ENCODE measurements at places on chromosomes 11 and 22.

- no peak for DNase-seq
These were observed 88.9 kb downstream of the MAML2 start for GRCh38 chr11:96254087-96254486.

DNA sequence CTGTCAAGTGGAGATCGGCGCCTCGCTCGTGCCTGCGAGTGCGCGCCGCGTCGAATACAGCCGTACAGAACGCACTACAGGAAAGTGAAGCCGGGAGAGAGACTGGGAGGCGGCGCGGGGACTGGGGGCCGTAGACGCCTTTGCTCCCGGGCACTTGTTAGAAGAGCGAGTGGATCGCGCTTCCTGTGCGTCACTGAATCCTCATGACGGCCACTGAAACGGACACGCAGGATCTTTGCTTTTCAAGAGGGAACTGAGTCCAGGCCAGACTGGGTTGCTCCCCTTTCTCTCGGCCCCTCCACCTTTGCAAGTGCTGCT is 314 bp downstream of the RIC8A start:
- no peak for DNase-seq

GRCh38 chr11:36123336-36124101 is 165.7 kb downstream of the COMMD9 start:
- DNase-seq: peak; percentile 79

GRCh38 chr11:7381937-7382336 is 103.4 kb upstream of the OLFML1 start:
- DNase-seq: no peak

DNA sequence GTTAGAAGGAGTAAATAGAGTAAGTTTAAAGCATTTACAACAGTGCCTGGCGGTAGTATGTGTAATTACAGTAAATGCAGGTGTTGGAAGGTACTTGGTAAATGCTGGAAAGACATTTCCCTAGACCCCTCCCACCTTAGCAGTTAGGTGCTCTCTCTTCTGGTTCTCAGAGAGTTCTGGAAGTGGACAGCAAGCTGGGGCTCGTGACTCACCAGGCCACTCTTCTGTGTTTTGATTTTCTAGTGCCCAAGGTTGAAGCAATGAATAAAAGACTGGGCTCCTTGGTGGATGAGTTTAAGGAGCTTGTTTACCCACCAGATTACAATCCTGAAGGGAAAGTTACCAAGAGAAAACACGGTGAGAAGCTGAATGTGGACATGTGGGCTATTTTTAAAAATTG is 27.6 kb downstream of the SNU13 start:
- no peak for DNase-seq

DNA sequence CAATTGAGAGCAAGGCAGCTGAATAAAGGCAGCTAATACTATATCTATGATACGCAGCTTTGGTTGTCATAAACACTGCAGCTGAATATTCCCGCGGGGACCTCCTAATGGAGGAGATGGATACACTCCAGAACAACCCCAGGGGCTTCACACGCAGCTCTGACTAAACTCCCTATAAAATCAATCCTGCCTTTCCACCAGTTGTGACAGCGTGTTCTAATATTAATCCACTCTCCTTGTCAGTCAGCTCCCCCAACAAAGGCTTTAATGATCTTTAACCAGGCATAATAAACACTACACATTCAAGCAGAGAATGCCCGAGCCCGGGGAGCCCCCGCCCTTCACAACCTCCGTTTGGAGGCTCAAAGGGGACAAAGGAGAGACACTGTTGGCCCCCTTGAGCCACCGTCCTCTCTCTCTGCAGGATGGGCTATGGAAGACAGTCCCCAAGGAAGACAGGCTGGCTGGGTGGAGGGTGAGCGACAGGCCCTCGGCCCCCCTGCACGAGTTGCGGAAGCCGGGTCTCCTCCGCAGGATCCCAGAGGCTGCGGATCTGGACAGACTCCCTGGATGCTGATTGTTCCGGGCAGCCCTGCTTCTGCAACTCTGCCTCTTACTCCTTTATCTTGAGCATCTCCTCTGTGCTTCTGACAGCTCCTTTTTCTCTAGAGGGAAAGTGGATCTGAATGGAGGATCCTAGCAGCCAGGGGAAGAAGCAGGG is 565.2 kb downstream of the BUD13 start:
- DNase-seq: no peak

- no peak for DNase-seq
These were observed 40.4 kb upstream of the RAPSN start for GRCh38 chr11:47489395-47489755.

DNA sequence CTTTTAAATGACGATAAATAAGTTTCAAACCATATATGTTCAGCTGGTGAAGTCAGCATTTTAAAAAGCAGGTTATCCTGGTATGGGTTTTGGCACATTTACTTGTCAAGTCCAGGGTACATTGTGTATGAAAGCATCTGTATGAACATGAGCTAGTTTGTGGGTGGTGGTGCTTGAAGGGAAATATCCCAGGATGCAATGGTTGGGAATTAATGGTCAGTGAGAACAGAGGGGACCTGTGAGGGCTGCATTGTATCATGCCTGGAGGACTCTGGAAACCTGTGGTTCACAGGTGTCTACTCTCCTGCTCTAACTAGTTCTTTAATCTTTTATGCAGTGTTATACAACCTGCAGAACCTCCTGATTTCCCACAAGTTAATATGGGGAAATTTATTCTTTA is 5.8 kb downstream of the DEPDC7 start:
- no peak for DNase-seq

GRCh38 chr11:94196363-94196762 is 67.7 kb downstream of the PANX1 start:
- DNase-seq: no peak

GRCh38 chr11:118051136-118051610 is 25.7 kb upstream of the TMPRSS4 start:
- no peak for DNase-seq

- DNase-seq: no peak
These were observed 232.7 kb downstream of the TENM4 start for GRCh38 chr11:79208126-79208525.

- no peak for DNase-seq
These were observed 108.8 kb downstream of the TTC28 start for GRCh38 chr22:28570696-28571373.

DNA sequence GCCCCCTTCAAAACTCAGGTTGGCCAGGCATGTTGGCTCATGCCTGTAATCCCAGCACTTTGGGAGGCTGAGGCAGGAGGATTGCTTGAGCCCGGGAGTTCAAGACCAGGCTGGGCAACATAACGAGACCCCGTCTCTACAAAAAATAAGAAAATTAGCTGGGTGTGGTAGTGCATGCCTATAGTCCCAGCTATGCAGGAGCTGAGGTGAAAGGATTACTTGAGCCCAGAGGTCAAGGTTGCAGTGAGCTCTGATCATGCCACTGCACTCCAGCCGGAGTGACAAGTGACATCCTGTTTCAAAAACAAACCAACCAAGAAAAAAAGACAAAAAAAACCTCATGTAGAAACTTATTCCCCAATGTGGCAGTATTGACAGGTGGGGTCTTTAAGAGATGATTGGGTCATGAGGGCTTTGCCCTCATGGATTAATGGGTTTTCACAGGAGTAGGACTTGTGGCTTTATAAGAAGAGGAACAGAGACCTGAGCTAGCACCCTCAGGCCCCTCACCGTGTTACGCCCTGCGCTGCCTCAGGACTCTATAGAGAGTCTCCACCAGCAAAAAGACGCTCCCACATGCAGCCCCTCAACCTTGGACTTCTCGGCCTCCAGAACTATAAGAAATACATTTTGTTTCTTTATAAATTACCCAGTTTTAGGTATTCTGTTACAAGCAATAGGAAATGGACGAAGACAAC is 22.3 kb downstream of the LAYN start:
- DNase-seq: no peak

DNA sequence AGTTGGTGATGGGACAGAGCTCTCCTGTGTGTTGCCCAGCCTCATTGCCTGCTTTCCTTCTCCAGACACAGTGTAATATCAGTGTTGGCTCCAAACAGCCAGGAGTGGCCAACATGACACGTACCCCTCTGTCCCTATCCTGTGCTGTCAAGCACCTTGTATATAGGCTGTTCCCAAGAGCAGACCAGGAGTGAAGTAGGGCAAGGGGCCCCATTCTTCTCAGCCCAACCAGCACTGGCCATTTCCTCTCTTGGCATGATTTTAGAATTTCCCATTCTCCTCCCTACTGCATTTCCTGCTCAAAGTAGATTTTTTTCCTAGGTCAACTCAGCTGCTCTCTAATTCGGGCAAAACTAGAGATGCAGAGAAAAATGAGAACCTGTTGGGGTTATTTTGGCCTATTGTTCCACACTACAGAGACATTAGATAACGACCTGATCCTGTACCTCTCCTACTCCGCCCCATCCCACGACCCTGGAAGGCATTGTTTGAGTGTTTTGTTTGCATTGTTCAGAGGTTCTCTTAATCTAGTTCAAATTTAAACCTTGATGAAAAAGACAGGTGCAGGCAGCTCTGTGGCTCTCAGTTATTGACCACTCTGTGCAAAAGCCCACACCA is 95.6 kb downstream of the RASSF10 start:
- DNase-seq: no peak

- no peak for DNase-seq
These were observed 30.5 kb downstream of the TMPRSS5 start for GRCh38 chr11:113675565-113675964.

- peak; percentile 91 for DNase-seq
These were observed at the start of gene TMEM86A for GRCh38 chr11:18698341-18699268. Gene TMEM86A, plus strand, starts transcription at chr11:18698779. Its CDS starts 108 bp downstream, at chr11:18698887.

DNA sequence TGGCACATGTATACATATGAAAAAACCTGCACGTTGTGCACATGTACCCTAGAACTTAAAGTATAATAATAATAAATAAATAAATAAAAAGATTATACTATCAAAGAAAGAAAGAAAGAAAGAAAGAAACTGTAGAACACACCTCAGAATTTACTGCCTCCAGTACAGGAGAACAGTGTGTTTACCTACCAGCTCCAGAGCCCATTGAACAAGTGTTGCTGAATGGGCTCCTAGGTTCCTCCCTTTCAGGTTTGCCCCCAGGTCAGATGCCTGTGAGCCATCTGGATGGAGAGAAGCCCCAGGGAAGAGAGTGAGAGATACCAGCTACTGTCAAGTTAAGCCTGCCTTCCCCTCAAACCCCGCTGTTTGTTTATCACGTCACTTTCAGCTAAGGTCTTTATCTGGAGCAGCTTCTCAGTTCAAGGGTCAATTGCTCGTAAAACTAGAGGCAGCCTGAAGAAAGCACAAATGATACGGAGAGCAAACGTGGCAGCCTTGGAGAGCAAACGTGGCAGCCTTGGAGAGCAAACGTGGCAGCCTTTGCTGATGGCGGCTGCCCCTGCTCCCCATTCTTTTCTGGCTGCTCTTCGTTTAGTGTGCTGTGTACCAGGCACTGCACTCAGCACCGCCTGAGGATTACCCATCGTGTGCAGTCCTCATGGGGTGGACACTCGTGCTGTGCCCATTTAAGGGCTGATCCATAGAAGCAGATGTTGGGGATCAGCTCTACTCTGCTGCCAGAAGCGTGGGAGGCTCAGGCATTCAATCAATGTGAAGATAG is 111.7 kb downstream of the ADAMTS15 start:
- no peak for DNase-seq

DNA sequence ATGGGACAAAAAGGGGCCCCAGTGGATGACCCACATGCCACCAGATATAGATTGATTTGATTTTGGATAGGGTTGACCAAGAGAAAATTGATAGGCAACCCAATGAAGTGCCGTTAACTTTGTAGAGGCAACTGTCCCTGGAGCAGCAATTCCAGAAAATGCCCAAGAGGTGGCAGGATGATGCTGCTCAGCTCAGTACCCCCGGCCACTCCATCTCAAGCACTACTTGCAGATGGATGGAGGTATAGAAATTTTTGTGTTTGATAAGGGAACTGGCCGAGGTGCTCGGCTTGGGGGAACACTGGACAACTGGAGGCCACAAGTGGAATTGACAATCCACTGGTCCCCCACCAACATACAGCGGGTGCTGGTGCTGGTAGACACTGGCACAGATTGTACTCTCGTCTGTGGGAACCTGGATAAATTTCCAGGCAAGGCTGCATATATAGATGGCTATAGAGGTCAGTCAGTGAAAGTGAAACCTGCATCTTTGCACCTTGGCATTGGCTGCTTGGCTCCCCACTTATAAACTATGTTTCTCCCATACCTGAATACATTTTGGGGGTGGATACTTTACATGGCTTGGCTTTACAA is 86.3 kb downstream of the CCDC83 start:
- DNase-seq: no peak

DNA sequence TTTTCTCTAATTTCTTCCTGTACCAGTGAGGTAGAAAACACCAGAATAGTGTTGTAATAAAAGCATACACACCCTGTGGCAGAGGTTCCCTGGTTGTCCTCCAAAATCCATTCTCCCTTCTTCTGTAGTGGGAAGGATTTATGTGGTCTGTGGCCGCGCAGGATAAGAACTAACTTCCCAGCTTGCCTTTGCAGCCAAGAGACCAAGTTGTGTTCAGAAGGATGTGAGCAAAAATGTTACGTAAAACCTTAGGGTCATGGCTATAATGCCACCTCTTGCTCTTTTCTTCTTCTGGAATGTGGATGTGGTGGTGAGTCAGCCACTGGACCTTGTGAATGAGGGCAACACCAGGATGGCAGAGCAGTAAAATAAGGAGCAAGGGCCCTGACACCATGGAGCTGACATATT is 28.4 kb downstream of the CCDC90B start:
- no peak for DNase-seq

GRCh38 chr11:60594998-60595642 is 79.9 kb downstream of the MS4A13 start:
- DNase-seq: no peak

DNA sequence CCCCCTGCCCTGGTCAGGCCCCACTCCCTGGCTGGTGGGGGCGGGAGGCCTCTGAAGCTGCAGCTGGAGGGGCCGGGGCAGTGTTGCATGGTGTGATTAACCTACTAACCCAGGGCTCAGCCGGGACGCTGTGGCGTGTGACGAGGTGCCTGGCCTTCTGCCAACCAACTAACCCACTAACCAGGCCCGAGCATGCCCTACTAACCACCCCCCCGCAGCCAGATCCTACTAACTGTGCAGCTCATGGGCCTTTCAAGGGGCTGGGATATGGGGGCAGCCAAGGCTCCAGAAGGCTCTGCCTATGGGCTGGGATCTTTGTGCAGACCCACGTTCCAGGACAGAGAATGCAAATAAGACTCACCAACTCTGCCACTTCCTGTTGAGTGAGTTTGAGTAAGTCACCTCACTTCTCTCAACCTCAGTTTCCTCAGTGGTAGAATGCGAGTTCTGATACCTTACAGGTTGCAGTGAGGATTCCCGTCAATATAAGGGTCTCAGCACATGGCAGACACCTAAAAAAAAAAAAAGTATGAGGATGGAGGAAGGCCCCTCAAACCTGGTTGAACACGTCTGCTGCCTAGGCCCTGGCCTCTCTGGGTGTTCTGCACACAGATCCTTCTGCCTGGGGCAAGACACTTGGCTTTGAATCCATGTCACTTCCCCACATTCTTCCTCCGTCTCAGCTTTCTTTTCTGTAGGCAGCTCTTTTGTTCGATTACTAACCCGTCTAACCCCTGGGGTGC is 14.1 kb downstream of the MIAT start:
- DNase-seq: no peak

- no peak for DNase-seq
These were observed 3.6 kb upstream of the TBC1D22A start for GRCh38 chr22:46758867-46759290.

- no peak for DNase-seq
These were observed 191.9 kb downstream of the NELL1 start for GRCh38 chr11:20861322-20861721.
